HFFc6 (cell line): ENCODE measurements at places on chromosomes 7 and 10. TPM values are rescaled to one million over a fixed set of nuclear protein-coding genes. Genes with fewer than 3 reads are reported as not detected.

Gene NPY4R
- not detected in 3 replicates for total RNA-seq

Gene CPN1
- total RNA-seq = not detected in 3 replicates

Gene SPDYE2B
- not detected in 2 replicates for total RNA-seq

Gene GATA3
- total RNA-seq = 0.14 to 0.16 TPM (median 0.16 TPM) in 3 replicates

- DNase-seq = no peak
- H3K27me3 ChIP-seq = peaks cover 5% of the 10 kb centered on the region; the same call in 1 of the 2 replicates
- peaks cover 5% of the 10 kb centered on the region for H3K36me3 ChIP-seq
- peaks cover 78% of the 10 kb centered on the region for H3K4me1 ChIP-seq
These were observed 11.9 kb downstream of the TSPAN14 start for GRCh38 chr10:80465839-80466590.

GRCh38 chr10:29851241-29851640, 208.1 kb downstream of the JCAD start:
- H3K36me3 ChIP-seq = no peaks in the 10 kb centered on the region
- no peak overlapping the region for H3K27ac ChIP-seq
- H3K4me3 ChIP-seq = no peak overlapping the region
- H3K4me1 ChIP-seq = peaks cover 11% of the 10 kb centered on the region
- DNase-seq = no peak
- H3K27me3 ChIP-seq = peaks cover 44% of the 10 kb centered on the region

DNA sequence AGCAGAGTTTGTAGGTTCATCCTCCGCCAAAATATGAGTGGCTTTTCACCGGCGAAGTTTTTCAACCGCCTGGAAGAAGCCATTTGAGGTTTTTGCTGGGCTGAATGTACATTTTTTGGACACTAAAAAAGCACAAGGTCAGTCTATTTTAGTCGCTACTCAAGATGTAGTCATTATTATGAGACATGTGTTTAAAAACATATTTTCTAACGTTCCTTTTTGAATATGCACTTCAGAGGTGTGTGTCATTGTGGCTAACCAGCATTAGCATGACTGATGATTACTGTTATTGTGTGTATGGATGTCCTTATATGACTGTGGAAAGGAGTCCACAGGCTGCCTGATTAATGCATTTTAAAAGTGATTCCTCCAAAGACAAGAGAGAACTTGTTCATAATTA, 605.4 kb downstream of the INHBA start:
- H3K27me3 ChIP-seq = no peaks in the 10 kb centered on the region; the same call in 1 of the 2 replicates
- peaks cover 13% of the 10 kb centered on the region; the same call in 1 of the 2 replicates for H3K4me1 ChIP-seq
- DNase-seq = peak; percentile 70
- H3K36me3 ChIP-seq = peaks cover 13% of the 10 kb centered on the region
- no peak overlapping the region for H3K4me3 ChIP-seq

- DNase-seq = no peak
- no peaks in the 10 kb centered on the region for H3K4me1 ChIP-seq
- H3K27me3 ChIP-seq = no peaks in the 10 kb centered on the region
- H3K27ac ChIP-seq = no peak overlapping the region
- H3K36me3 ChIP-seq = no peaks in the 10 kb centered on the region
These were observed 686.8 kb upstream of the LRRTM3 start for GRCh38 chr10:66239062-66239461.

- H3K27me3 ChIP-seq = no peaks in the 10 kb centered on the region; the same call in none of the 2 replicates
- no peak for DNase-seq
- H3K27ac ChIP-seq = no peak overlapping the region
- H3K36me3 ChIP-seq = peaks cover 4% of the 10 kb centered on the region; the same call in 1 of the 2 replicates
- no peaks in the 10 kb centered on the region for H3K4me1 ChIP-seq
- no peak overlapping the region for H3K4me3 ChIP-seq
These were observed 119.8 kb downstream of the GALNT17 start for GRCh38 chr7:71251706-71252105.

DNA sequence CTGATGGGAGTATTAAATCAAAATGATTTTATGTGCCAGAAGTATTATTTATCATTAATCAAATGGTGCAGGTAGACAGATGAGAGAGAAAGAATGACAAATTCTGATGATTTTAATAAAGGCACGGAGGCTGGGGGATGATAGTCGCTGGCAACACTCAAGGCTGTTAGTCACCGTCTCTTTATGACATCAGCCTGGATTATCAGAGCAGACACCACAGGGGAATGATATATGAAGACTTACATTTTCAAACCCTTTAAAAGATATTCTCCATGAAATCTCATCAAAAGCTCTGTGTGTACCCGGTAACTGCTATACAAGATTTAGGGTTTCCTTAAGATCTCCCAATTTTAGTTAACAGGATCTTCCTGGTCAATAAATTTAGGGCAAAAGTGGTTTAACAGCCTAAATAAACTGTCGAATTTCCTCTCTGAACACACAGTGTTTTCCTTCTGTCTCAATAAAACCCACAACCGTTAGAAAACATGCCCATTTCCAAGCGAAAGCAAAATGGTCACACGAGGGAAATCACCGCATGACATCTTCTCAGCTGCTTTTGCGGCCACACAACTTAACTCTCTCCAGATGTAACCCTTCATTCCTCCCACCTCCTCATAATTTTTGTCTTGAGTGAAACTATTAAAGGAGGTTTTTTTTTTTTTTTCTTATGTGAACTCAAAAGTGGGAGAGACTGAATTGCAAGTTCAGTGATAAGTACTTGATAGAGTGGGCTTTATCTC, 133.2 kb upstream of the FAM171A1 start:
- no peak overlapping the region for H3K27ac ChIP-seq
- peak overlapping the region; percentile 59 for H3K4me3 ChIP-seq
- no peak for DNase-seq
- H3K36me3 ChIP-seq = peaks cover 4% of the 10 kb centered on the region; the same call in 1 of the 2 replicates
- H3K27me3 ChIP-seq = peaks cover 37% of the 10 kb centered on the region
- peaks cover 11% of the 10 kb centered on the region for H3K4me1 ChIP-seq

GRCh38 chr7:138606236-138606635, 94.9 kb downstream of the SVOPL start:
- no peak overlapping the region for H3K4me3 ChIP-seq
- no peak overlapping the region for H3K27ac ChIP-seq
- H3K36me3 ChIP-seq = no peaks in the 10 kb centered on the region

GRCh38 chr7:22726907-22727713, at the start of gene IL6:
TSS of gene IL6 (plus strand) at chr7:22727200. CDS start at chr7:22727263, 63 bp downstream.
- no peaks in the 10 kb centered on the region; the same call in 1 of the 2 replicates for H3K27me3 ChIP-seq
- H3K4me1 ChIP-seq = peaks cover 96% of the 10 kb centered on the region
- peak within 1 kb of the TSS; percentile 95 for H3K27ac ChIP-seq

GRCh38 chr10:84329196-84329611, 815 bp downstream of the CCSER2 start:
- H3K4me3 ChIP-seq = peak overlapping the region; percentile 96
- H3K27ac ChIP-seq = peak overlapping the region; percentile 96
- H3K4me1 ChIP-seq = peaks cover 37% of the 10 kb centered on the region

DNA sequence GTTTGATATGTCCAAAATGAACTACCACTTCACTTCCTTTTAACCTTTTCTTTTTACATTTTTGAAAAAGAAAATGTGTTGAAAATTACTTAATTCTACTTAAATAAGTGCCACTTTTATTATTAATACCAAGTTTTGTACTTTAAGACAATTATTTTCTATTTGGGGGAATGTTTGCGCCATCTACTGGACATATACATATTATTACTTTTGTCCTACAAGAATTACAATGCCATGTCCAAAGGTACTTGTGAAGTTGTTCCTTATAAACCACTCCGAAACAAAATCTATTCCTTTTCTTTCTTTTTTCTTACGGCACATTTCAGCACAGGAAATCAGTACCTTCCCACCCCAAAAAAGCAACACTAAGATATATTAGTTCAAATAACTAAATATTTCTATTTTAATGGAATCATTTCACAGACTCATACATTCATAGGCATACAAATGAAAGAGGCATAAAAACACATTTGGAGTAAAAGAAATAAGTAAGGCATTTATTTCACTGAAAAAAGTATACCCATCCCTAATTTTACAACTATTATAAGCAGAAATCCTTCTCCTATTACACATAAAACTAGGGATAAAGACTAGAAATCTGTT, 169.9 kb downstream of the RNF133 start:
- H3K4me1 ChIP-seq = no peaks in the 10 kb centered on the region
- no peaks in the 10 kb centered on the region; the same call in 1 of the 2 replicates for H3K27me3 ChIP-seq
- peak; percentile 5 for DNase-seq
- H3K27ac ChIP-seq = no peak overlapping the region
- no peak overlapping the region for H3K4me3 ChIP-seq
- no peaks in the 10 kb centered on the region for H3K36me3 ChIP-seq

DNA sequence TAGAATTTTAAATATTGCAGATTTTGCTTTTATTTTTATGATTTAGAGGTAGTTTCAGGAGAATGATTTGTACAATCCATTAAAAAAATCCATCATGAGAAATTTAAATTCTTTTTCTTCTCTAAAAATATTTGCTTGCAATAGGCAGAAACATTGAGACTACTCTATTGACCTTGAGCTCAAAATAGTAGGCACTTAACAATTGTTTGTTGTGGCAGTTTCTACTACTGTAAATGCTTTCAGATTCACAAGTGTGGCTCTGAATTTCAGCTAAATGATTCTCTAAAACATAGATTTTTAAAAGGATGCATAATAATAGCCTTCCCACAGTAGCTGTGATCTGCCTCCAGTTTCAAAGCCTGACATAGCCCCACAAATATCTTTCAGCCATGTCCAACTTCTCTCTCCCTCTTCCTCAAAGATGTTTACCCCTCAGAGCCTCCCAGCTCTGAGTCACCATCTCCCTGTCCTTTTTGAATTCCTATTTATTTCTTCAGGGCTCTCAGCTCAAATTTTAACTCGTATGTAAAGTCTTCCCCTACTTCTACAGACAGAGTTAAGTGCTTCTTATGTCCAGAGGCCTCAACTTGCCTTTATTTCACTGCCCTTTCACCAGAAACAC, 160.5 kb downstream of the AOAH start:
- peaks cover 2% of the 10 kb centered on the region for H3K27me3 ChIP-seq
- H3K36me3 ChIP-seq = no peaks in the 10 kb centered on the region
- no peak overlapping the region for H3K27ac ChIP-seq

DNA sequence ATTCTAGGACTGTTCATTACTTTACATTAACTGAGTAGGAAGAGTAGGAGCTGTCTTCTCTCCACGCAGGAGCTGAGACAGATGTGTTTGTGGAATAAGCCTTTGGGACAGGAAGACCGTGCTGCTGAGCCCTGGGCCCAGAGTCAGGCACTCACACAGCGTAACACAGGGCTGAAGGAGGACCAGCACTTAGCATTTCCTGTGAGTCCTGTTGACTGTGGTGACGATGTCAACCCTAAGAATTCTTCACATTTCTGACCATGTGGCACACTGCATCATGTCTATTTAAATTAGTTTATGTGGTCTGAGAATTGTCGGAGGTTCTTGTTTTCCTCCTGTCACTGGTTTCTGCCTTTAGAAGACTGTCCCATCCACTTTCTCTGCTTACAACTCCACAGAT, 117.2 kb downstream of the PIP4K2A start:
- peaks cover 13% of the 10 kb centered on the region for H3K36me3 ChIP-seq
- peaks cover 58% of the 10 kb centered on the region for H3K4me1 ChIP-seq
- H3K27ac ChIP-seq = peak overlapping the region; percentile 87

DNA sequence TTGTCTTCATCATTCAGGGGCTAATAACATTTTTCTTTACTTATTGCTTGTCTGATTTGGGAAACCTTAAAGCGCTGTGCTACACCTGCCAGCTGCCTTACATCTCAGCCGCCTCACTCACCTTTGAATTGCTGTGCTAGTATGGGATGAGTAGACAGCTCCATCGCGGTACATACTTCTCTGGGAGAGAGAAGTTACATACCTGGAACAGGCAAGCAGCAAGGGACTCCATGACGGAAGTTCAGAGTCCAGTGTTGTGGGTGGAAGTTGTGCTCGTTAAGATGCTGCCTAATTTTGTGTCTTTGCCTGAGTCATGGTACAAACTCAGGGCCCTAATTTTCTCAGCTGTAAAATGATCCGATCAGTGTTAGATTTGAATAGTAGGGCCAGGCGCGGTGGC, 1.9 kb downstream of the NUB1 start:
- no peaks in the 10 kb centered on the region for H3K36me3 ChIP-seq
- H3K4me1 ChIP-seq = peaks cover 26% of the 10 kb centered on the region
- H3K27me3 ChIP-seq = no peaks in the 10 kb centered on the region; the same call in 1 of the 2 replicates
- H3K4me3 ChIP-seq = peak overlapping the region; percentile 88; the same call in 1 of the 2 replicates

GRCh38 chr7:155337946-155338631, 40.4 kb downstream of the INSIG1 start:
- no peak for DNase-seq
- peaks cover 4% of the 10 kb centered on the region; the same call in 1 of the 2 replicates for H3K4me1 ChIP-seq
- H3K27ac ChIP-seq = no peak overlapping the region
- no peaks in the 10 kb centered on the region for H3K36me3 ChIP-seq

DNA sequence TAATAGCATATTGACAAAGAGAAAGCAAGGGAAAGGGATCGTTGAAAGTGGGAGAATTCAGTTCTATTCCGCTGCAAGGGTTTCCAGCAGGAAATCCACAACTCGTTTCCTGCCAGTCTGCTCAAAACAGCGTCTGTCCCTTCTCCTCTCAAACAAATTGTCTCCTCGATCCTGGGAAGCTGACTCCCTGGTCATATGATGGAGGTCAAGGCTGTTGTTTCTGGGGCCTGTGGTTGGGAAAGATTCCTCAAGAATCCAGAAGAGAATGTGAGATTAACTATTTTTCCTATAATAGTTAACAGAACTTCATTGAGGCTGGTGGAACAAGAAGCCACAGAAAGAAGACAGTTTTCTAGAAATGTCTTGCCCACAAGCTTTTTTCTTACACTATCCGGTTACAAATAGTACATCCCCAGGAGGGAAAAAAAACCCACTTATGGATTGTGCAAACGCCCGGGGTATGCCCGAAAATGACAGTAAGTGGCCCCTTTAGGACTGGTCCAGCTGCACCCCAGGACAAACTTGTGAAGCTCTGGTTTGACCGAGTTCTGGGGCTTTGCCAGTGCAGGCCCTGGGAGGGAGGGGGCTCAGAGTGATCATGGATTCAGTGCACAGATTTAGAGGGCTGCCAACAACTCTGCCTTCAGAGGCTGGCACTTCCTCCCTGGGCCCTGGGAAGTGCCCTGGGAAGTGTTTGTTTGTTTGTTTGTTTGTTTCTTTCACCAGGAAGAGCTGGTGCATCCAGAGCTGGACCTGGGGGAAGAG, 49.4 kb upstream of the CTBP2 start:
- H3K27ac ChIP-seq = peak overlapping the region; percentile 14; the same call in 1 of the 2 replicates
- no peaks in the 10 kb centered on the region for H3K36me3 ChIP-seq

GRCh38 chr10:86106616-86107015, 260.0 kb downstream of the GRID1 start:
- H3K27me3 ChIP-seq = peaks cover 3% of the 10 kb centered on the region
- no peak for DNase-seq
- H3K27ac ChIP-seq = no peak overlapping the region
- H3K4me3 ChIP-seq = no peak overlapping the region
- H3K4me1 ChIP-seq = no peaks in the 10 kb centered on the region
- H3K36me3 ChIP-seq = 0 out of 2 replicates have a peak, but pooled peaks cover 6% of the 10 kb centered on the region

DNA sequence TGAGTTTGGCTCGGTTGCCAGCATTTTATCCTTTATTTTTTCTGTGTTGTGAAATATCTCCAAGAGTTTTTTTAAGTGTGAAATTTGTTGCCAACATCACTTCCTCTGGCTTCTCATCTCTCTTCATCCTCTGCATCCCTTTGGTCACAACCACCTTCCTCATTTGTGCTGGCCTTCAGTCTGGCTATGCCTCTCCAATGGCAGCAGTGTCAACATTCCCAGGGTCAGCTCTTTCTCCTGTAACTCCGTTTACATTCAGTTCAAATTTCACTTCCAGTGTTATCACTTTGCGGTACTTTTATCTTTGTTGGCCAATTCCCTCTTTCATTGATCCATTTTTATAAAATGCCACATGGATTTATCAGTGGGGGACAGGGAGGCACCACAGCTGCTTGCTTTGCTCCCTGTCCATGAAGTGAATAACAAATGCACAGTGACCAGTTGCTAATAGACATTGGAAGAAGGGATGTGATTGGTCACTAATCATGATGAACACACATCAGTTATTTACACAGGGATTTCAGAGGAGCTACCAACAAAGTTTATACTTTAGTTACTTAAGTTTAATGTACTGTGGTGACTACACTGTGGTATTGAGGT, 311.4 kb upstream of the LRGUK start:
- DNase-seq = peak; percentile 26
- peaks cover 11% of the 10 kb centered on the region for H3K4me1 ChIP-seq
- H3K27ac ChIP-seq = 0 out of 2 replicates have a peak overlapping the region, but pooled peaks have one; percentile 1
- H3K36me3 ChIP-seq = peaks cover 11% of the 10 kb centered on the region
